ENCODE measurements at places on chromosomes 11 and 22.

- DNase-seq = no peak
Observed at GRCh38 chr22:39883057-39883456, 10.5 kb downstream of the ENTHD1 start.

GRCh38 chr11:35066783-35067423 lies 72.1 kb upstream of the CD44 start:
- DNase-seq = no peak

DNA sequence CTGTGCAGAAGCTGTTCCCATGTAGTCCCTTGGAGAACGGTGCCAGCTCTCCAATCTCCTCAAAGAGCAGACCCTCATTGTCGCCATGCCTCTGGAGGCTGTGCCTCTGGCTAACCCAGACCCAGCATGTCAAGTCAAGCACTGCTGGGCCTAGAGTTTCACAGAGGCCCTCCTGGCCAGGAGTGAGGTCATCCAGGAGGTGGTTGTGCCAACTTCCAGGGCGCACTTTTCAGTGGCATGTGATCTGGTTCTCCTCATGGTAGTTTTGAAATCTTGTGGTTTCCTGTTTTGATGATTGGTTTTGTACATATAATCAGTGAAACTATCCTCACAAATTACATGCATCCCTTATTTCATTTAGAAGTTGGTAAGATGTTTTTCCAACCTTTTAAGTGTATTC lies 78.9 kb downstream of the PPFIBP2 start:
- no peak for DNase-seq

DNA sequence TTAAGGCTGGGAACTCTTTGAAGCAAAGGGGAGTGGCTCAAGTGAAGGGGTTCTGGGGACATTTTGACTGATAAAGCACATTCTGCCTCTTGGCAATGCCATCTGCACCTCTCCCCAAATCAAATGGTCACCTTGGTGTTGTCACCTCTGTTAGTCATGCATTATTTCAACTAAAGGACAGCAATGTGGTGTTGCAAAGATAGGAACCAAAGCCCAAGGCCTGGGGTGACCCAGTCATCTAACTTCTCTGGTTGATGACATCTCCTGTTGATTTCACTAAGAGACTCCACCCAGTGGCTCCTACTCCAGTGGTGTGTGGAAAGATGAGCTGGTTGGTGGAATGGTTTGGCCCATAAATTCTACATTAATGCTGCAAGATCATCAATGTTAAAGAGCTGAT lies 7.8 kb upstream of the MS4A1 start:
- DNase-seq = no peak
